ENCODE measurements at places on chromosomes 13 and 19. TPM values are rescaled to one million over a fixed set of nuclear protein-coding genes. Genes with fewer than 3 reads are reported as not detected.

Gene MYBPC2
- total RNA-seq = 59.5 TPM

Gene ZNF8
- 9.5 TPM for total RNA-seq

Gene ZNF57
- 7.4 TPM for total RNA-seq

Gene CPT1C
- total RNA-seq = 5.1 TPM

Gene ZNF490
- total RNA-seq = 6.1 TPM

Gene RCBTB1
- total RNA-seq = 29.3 TPM

Gene CCDC8
- total RNA-seq = 68.8 TPM

Gene IZUMO2
- not detected for total RNA-seq

Gene CEACAM16
- not detected for total RNA-seq

Gene LGALS7
- 10.4 TPM for total RNA-seq

Gene SIGLEC8
- not detected for total RNA-seq

Gene TMEM190
- total RNA-seq = not detected

Gene ZNF90
- 4.1 TPM for total RNA-seq

Gene MISP3
- 1.5 TPM for total RNA-seq
